ENCODE measurements at places on chromosomes 3 and 15.

DNA sequence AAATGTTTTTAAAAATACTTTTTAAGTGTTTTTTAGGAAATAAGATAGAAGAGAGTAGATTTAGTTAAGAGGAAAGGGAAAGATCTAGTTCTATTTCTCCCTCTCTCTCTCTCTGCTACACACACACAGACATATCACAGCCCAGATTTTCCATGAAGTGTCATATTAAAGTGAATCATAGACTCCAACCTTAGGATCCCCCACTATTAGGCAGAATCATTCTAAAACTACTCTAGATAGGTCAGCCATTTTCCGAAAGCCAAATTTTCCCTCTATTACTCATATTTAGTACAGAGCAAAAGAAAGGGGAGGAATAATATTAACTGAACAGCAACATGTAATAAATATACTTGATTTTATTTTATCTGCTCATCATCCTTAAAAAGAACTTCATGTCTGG, 45.1 kb upstream of the RSL24D1 start:
- DNase-seq: no peak

GRCh38 chr3:170777564-170777926, 92.5 kb downstream of the RPL22L1 start:
- no peak for DNase-seq

DNA sequence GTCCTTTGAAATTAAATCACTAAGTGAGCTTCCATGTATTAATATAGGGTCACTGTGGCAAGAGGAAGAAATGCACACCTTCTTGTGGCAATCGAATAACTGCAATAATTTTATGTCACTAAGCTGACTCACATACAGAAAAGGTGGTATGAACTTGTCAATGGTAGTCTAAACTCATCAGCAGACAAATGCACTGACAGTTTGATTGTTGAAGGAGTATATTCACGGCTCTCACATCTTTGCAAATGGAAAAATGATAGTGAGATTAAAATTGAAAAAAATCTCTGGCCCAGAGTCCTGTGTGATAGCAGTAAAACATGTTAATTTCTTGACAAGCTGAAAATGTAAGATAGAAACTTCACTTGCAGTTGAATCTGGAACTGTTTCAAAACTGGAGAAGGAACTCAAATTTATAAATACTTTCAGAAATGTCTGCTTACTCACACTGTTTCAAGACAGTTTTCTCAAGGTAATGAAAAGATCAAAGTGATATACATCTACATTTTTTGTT, 215.8 kb upstream of the CADM2 start:
- no peak for DNase-seq

DNA sequence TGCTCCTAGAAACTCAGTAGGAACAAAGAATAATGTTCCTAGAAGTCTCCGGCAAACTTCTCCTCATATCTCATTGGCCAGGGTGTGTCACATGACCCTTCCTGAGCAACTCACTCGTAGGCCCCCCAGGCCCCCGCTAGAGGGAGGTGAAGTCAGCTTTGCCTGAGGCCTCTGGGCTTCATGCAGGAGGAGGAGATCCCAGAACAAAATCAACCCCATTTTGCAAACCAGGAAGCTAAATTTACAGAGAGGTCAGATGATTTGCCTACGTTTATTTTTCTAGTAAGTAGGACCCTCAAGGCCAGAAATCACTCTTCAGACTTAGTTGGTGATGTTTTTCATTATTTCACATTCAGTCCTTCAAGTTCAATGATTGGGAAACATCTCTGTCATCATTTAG, 99.1 kb downstream of the SSR3 start:
- no peak for DNase-seq

- DNase-seq: no peak
Observed at GRCh38 chr3:156678197-156678596, 3.8 kb downstream of the TIPARP start.

DNA sequence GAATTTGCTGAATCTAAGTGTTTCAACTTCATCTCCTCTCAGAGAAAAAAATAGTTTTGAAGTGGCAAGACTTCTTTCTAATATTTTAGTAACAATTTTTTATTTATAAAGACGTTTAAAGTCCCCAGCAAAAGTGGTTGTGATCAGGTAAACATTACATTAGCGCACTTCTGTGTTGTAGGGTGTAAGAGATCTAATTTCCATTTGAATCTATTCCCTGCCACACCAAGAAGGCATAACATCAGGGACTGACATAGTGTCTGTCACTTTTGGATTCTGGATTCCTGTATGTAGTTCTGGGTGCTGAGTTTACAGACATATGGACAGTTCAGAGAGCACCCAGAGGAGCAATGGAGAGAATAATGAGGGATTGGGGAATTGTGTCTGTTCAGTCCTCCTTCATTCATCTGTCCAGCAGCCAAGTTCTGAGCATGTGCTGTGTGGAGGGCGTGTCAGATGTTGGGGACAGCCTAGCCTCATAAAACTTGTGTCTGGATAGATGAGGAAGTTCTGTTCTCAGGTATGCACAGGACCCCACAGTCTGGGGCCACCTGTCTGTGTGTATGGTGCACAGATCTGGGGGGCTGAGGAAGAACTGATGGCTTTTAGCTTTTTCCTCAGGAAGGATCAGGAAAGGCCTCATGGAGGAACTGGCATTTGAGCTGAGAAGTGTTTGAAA, 65.6 kb downstream of the MAP2K5 start:
- DNase-seq: no peak

- no peak for DNase-seq
Observed at GRCh38 chr3:52845157-52845556, 10.3 kb upstream of the MUSTN1 start.

DNA sequence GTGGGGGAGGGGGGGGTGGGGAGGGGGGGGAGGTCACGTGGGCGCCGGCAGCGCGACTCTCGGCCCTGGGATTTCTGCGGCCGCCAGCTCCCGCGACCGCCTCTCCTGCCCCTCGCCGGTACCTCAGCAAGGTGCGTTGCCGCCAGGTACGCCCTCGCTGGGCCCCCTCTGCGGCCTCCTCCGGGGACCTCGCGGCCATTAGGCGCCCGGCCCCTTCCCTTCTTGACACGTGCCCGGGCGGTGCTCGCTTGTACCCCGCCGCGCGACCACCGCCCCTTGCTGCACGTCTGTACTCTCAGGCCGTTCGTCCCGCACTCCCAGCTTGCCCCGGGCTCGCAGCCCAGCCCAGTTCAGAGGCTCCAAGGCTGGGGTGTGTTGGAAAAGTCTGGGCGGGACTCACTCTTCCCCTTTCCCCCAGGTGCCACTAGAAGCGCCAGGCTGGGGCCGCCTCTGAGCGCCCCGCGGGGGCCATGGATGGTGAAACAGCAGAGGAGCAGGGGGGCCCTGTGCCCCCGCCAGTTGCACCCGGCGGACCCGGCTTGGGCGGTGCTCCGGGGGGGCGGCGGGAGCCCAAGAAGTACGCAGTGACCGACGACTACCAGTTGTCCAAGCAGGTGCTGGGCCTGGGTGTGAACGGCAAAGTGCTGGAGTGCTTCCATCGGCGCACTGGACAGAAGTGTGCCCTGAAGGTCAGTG, at the start of gene MAPKAPK3:
TSS of gene MAPKAPK3 (plus strand) at position 56 of the 696 bp plus-strand sequence. CDS start at position 471, 415 bp downstream.
- DNase-seq: no peak

DNA sequence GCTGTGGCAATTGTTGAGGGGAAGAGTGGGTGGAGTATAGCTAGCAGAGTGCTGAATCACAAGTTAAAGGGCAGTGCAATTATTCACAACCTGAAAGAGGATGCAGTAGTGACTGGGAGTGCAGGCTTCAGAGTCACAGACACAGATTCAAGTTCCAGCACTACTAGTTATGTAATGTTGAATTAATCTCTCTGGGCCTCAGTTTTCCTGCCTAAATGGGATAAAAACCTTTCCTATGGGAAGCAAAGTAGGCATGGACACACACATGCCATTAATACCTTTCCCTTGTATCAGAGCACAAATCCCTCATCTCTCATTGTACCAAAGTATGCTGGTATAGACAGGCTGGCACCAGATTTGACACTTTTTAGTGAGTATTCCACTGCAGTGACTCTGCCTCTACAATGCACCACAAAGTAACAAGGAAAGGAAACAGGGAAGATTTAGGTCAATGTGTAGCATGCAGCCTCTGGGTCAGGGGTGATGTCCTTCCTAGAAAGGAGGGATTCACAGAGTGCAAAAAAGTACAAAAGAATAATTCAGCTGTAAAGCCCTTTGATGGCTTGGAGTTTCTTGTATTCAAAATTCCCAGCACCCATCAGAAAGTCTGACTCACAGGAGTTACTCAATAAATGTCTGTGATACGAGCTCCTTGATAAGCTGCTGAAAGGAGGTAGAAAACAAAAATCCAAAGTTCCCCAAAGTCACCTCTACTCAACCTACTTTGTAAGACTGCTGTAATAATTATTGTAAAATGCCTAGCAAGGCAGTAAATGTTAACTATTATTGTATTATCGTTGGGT, 507.5 kb upstream of the TGFBR2 start:
- no peak for DNase-seq

- DNase-seq: no peak
Observed at GRCh38 chr3:65177960-65178376, 490.2 kb upstream of the ADAMTS9 start.

GRCh38 chr3:98657457-98657856, 64.0 kb upstream of the CPOX start:
- no peak for DNase-seq

- no peak for DNase-seq
Observed at GRCh38 chr15:100763835-100764750, 115.5 kb upstream of the ALDH1A3 start.

DNA sequence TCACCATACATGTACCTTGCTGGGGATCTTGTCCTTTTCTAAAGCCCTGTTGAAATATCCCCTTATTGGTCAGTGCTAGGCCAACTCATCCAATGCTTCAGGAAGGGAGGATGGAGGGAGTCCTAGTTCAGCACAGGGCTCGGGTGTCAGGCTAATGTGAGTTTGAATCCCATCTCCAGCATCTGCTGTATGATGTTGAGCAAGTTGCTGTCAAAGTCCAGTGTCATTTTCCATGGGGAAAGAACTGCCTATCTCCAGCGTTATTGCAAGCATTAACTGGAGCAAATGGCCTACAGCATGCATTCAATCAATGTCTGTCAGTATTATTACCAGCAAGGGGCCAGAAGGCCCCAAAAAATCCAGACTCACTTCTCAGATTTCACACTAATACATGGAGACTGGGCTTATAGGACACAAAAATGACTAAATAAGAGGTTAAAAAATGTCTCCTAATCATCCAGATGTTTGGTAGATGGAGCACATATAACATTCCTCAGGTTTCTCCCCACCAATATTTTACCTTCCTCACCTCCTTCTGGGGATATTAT, 40.8 kb downstream of the SRGAP3 start:
- DNase-seq: no peak

DNA sequence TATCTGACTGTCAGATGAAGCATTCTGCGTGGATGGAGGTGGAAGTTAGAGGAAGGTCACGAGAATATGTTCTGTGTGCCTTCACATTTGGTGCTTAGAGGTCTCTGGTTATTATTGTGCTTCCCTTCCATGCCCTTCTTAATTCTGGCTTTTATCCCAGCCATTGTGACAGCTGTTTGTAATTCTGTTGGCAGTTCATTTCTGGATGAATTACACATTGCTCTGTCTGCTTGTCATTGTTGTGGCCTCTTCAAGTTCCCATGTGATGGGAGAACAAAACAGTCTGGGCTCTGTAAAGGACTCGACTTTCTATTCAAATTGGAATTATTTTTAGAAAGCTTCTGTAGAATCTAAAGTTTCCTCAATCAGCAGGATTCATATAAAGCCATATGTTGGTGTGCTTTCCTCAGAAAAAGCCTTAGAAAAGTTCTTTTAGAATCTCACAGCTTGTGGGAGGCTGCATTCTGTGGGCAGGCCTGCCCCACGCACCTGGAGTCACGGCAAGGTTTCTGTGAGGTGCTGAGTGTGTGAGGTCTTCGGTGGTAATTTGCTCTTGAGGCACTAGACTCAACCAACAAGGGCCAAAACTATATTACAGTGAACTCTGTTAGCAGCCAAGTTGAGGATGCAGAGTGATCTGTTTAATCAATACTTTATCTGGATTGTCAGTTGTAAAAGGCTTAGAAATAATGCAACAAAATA, 397.4 kb upstream of the AZI2 start:
- no peak for DNase-seq

DNA sequence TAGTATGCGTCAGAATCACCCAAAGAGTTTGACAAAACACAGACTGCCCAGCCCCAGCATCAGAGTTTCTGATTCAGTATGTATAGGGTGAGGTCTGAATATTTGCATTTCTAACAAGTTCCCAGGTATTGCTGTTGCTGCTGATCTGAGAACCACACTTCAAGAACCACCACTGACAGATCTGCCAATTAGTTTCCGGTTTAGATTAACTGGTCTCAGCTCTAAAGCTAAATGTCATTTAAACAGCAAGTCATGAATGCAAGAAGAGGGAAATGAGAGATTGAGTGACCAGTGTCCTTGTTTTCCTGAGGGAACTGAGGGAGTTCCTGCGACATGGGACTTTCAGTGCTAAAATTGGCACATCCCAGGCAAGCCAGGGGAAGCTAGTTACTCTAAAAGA, 305.0 kb downstream of the ZNF385D start:
- DNase-seq: no peak

GRCh38 chr3:60674870-60675269, 576.4 kb downstream of the FHIT start:
- DNase-seq: no peak

DNA sequence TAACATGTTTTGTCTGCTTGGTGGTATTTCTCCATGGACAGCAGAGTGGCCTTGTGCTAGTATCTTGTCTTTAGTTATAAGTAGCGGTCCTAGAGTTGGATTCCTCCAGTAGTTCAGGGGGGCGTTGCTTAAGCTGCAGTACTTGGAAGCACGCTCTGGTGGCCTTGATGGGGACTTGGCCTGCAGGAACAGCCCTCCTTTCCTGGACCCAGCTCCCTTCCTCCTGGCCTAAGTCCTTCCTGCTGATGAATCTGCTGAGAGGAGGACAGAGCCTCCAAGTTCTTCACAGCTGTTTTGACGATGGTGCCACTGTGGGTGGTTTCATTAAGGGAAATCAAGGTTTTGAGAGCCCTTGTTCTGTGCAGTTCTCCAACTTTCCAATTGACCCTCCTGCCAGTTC, 38.6 kb upstream of the SEC22A start:
- no peak for DNase-seq

GRCh38 chr15:63923993-63924950, 90.5 kb upstream of the HERC1 start:
- DNase-seq: no peak

DNA sequence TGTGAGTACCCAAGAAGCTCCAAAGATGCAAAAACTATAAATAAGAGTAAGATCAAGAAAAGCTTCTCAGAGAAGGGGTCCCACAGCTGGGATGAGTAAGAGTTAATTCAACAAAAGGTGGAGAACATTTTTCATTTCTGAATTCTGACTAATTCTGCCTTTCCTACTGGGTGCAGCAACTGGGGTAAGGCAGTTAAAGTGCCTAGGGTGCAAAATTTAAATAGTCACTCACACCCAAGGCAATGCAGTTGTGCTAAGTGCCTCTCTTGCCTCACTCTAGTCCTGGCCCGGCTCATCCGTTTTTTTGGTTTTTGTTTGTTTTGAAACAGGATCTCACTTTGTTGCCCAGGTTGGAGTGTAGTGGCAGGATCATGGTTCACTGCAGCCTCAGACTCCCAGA, 240.2 kb downstream of the TP63 start:
- DNase-seq: no peak

GRCh38 chr15:82737975-82738374, 28.3 kb upstream of the AP3B2 start:
- no peak for DNase-seq

All from KG1 (cell line).